ENCODE measurements at places on chromosomes 12 and 14.
A peak's percentile ranks its signal among the peaks of the same experiment; 100 is the strongest.

DNA sequence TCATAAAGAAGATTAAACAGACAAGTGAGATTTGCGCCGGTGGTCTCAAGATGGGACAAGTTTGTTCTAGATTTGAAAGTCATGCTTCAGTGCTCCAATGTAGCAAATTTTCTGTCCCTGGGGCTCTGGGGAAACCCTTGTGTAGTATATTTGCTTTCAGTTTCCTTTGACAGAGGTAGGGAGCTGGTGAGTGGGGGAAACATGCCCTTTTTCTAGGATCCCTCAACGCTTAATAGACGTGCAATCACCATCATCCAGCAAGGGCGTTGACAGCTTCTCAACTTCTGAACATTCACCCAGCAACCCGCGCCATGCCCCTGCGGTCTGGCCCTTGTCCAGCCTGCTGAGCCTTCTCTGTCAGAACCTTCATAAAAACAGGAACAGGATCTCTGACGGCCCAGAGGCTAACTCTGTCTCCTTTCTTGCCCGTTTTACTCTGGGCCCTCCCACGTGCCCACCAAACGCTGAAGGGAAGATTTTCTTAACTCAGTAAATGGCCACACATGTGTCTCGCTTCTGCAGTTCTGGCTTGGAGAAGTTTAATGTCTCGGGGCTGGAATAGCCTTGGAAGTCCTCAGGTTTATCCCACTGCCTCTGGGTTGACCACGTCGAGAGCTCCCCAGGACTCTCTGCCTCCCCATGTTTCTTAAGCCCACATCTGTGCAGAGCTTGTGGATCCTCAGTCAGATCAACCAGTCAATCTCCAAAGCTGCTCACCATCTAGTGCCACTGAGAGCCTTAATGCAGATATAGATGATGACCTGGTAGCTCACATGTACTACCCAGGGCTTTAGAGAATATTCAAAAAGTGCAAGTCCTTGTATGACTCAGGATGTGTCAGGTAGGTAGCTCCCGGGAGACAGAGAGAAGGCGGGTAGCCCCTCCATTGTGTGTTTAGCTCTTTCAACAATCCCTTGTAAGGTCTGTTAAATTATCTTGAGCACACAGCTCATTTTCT, 58.1 kb upstream of the CCND2 start:
- no peak for DNase-seq

- DNase-seq: no peak
Measured at GRCh38 chr12:92029136-92029535, 116.5 kb downstream of the BTG1 start.

DNA sequence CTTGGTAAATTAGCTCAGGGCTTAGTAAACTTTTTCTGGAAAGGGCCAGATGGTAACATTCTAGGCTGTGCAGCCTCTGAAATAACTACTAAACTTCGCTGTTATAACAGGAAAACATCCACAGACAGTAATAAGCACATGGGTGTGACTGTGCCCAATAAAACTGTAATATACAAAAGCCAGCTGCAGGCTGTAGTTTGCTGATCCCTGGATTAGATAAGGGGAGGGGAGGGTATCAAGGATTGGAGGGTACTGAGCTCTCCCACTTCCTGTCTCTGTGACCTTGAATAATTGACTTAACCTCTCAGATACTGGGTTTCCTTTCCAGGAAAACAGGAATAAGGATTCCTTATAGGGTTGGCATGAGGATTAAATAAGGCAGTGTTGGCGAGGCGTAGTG, 81.2 kb downstream of the CCDC60 start:
- no peak for DNase-seq

- peak; percentile 17 for DNase-seq
Measured at GRCh38 chr12:125794401-125794800, 729.2 kb downstream of the AACS start.

- DNase-seq: no peak
Measured at GRCh38 chr12:66187036-66187435, 2.0 kb upstream of the IRAK3 start.

GRCh38 chr12:118455327-118455726, 79.0 kb downstream of the SUDS3 start:
- no peak for DNase-seq

DNA sequence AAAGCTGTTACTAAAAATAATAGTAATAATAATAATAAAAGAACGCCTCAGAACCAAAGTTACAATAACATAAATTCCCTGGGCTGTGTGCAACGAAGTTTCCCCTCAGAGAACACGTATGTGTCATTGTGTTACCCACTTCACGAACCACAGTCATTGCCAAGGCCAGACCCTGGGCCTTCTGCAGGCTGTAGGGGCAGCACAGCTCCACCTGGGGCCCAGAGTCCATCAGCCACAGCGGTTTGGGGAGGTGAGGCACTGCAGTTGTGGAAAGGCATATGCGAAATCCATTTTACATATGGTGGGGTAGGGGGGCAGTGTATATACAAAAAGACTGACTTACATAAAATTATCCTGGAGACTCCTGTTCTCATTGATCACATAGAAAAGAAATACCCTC, 56.1 kb downstream of the ESR2 start:
- DNase-seq: no peak

DNA sequence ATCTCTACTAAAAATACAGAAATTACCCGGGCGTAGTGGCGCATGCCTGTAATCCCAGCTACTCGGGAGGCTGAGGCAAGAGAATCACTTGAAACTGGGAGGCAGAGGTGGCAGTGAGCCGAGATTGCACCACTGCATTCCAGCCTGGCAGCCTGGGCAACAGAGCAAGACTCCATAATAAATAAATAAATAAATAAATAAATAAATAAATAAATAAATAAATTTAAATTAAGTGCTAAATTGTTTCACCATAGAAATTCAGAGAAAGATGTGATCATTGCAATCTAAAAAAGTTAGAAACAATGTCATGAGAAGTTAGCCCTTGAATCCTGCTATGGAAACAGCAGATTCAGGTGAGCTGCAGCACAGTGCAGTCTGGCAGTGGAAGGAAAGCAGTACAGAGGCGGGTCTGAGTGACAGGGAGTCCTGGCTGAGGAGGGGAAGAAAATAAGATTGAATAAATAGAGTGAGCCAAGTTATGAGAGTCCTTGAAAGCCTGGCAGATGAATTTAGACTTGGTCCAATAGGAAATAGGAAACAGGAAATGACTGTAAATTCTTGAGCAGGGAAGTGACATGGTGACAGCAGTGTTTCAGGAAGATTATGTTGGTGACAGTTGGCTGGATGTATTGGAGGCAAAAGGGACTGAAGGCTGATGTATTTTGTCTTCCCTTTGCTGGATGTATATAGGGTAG, 241.5 kb downstream of the GXYLT1 start:
- no peak for DNase-seq

- peak; percentile 45 for DNase-seq
Measured at GRCh38 chr12:94614288-94614721, 36.1 kb downstream of the TMCC3 start.

DNA sequence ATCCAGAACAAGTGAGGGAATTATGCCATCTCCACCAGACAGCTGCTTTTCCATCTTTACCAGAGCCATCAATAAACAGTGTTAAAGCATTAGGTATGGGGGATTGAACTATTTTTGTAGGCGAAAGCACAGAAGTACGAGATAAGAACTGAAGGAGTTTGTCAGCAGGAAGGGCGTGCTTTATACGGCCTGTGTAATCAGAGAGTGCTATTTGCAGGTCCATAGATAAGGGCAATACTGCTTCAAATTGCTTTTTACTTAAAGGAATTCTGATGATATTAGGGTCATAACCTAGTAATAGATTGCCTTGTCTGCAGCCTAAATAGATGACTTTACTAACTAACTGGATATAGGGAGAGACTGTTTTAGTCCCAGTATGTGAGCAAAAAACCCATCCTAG, 20.3 kb upstream of the CLEC4E start:
- DNase-seq: no peak

DNA sequence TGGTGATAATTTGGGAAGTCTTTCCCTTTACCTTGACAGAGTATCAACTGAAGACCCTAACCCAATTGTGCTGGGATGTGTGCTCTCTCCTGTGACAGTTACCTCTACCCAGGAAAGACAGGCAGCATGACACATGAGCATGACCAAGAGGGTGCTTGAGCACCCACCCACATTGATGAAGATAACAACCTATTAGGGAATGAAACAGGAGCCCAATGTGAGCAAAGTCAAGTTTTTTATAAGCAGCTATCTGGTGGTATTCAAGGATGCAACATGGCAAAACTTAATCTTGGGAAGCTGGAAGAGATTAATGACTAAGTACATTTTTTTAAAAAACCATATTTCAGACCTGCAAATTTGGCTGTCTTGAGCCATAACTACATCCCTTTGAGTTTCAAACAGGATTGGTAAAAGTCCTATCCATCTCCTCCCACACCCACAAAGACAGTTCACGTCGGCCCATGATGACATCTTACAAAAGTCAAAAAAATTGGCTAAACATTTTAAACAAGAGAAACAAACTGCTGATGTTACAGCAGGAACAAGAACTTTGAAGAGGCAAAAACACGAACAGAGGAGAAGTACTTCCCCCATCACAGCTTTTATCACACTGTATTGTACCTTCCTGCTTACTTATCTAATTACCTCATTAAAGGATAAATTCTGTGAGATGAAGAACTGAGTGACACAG, 60.3 kb downstream of the MED13L start:
- no peak for DNase-seq

DNA sequence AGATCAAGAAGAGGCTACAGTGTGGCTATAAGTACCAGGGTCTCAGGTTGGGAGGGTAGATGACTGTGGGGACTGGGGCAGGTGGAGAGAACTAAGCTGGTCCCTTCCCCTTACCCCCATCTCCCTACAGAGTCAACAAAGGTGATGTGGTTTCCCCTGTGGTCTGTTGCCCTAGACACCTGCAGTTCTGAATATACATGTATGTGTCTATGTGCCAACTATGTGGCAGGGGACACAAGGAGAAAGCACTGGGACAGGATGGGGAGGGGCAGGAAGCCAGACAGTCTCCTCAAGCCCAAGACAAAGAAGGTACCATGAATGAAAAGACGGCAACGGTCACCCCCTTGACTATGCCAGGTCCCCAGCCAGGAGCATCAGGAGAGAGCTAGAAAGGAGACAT, 4.5 kb upstream of the HDAC7 start:
- DNase-seq: no peak

DNA sequence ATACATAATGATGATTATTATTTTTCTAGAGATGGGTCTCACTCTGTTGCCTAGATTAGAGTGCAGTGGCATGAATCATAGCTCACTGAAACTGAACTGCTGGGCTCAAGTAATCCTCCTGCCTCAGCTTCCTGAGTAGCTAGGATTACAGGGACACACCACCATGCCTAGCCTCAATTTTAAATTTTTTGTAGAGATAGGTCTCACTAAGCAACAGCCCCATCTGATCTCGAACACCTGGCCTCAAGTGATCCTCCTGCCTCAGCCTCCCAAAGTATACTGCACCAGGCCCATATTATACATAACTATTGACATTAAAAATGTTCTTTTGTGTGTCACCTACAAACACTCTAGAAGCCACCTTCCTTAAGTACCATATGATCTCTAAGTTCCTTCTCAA, 3.4 kb downstream of the TXNRD1 start:
- peak; percentile 85 for DNase-seq

DNA sequence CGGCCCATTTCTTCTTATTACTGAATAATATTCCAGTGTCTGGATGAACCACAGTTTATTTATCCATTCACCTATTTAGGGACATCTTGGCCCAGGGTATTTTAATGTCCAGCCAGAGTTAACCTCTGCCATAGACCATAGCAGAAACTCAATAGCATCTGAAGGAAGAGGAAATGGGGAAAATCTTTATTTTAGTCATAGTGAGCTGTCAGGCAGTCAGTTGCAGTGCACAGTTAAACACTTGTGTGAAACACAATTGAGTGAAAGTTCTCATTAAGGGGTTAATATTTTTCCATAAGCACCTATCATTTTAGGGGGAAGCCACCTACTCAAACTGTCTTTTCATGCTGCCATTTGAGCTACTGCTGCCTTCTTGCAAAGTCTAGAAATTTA, 197.3 kb upstream of the PPFIA2 start:
- no peak for DNase-seq

GRCh38 chr14:35416108-35416750, 11.7 kb upstream of the NFKBIA start:
- DNase-seq: no peak

DNA sequence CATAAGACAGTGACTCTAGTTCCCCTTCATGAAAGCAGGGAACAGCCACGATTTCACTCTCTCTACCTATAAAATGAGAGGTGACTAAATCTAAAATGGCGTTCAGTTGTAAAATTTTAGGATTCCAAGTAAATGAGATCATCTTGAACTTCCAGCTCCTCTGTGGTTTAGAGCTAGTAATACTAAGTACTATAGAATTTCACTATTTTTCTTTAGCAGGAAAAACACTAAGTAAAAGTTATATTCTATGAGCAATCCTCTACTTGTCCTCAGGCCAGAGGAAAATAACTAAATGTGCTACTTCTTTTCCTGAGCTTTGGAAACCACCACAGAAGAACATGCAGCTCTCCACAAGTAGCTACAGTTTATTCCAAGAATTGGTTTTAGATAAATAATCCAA, 55.6 kb downstream of the NIN start:
- DNase-seq: peak; percentile 90

DNA sequence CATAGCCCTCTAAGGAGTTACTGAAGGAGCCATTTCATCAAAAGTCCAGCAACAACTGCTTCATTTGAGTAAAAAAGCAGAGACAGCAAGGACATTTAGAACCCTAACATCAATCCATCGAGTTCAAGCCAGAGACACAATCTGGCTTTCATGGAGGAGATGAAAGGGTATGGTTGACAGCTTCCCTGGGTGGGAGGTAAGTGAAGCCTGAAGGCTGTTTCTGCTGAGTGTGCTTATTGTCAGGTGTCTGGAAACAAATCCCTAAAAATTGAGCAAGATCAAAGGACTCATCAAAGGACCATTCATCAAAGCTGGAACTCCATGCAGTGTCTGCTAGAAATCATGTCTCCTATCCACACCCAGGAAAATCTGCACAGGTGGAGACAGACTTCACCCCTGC, 104.4 kb upstream of the CCDC196 start:
- DNase-seq: no peak

DNA sequence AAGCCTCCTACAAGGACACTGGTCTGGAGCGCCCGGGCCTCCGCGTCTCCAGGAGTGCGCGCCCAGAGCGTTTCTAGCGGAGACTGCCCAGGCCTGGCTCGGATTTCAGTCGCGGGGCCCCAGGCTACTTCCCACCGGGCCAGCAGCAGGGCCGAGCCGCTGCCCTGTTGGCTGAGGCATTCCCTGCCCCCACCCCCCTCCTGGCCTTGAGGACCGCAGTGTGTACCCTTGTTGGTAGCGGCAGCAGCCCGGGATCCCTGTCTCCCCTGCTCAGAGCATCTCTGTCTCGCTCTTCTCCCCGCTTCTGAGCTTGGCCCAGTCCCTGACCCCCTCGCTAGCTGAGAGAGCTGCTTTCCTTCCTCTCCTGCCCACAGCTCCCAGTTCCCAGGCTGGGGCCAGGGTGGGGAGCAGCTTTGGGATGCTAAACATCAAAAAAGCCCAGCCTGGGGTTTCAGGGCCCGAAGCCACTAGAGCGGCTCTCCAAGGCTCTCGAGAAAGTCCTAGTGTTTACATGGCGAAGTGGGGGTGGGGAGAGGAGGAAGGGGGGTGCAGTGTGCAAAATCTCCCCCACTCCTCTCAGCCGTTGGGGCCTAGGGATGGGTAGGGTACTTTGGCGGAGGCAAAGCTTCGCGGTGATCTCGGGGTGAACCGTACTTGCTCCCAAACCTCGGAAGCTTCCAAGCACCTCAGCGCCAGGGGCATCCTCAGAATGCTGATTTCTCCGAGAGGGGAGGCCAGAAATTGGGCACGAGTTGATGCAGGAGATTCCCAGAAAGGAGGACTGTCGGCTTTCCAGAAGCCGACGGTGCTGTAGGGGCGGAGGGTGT, 6.4 kb downstream of the NKX2-1 start:
- DNase-seq: no peak

- DNase-seq: no peak
Measured at GRCh38 chr14:65320661-65321308, 91.7 kb upstream of the FUT8 start.

- DNase-seq: no peak
Measured at GRCh38 chr14:50006141-50006540, 110.2 kb downstream of the VCPKMT start.
